T-helper 1 cell (primary cell): ENCODE measurements at places on chromosomes 16 and 17.

GRCh38 chr17:58004060-58004459 lies 3.0 kb downstream of the SRSF1 start:
- no peak for DNase-seq

GRCh38 chr17:41539979-41540701 lies 12.0 kb upstream of the KRT19 start:
- no peak for DNase-seq

DNA sequence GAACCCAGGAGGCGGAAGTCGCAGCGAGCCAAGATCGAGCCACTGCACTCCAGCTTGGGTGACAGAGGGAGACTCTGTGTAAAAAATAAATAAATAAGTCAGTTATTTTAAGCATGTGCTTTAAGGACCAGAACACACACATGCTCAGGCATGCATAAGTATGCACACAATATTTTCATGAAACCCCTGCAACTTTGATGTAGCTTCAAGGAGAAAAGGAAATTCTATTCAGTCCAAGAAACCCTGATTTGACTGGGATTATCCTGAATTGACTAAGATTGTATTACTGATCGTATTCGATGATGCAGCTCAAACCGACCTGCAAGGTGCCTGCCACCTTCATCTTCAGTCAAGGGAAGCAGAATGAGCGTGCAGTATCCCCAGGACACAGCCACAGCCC lies 841 bp downstream of the TEKT5 start:
- DNase-seq: no peak

DNA sequence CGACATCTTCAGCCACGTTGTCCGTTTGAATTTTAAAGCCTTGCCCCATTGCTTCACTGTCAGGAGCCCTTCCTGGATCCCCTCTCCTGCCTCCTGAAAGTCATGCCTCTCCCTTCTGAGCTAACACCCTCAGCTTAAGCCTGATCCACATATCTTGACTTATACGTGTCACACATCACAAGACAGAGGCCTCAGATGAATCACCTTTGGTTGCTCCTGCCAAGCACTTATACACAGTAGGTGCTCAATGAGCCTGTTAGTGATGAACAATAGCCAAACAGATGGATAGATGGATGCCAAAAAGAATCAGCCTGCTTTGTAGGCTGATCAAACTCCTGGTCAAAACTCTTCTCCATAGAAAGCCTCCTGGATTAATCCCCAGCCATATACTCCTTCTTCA lies 31.8 kb downstream of the PITPNM3 start:
- DNase-seq: no peak

DNA sequence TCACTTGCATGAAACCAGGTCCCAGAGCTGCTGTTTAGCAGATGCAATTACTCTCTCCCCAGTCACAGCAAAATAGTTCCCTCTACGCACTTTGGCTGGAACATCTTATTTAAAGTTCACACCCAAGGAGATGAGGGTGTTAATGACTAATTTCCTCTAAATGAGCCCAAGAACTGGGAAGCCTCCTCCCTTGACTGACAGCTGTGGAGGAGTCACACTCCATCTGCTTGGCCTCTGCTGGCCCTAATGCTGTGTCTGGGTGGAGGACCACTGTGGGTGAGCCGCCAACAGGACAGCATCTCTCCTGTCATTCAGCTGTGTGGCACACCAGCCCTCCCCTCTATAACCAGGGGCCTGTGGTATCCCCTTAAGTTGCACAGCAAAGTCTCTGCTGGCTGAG lies 115.4 kb downstream of the SHISA6 start:
- DNase-seq: no peak

DNA sequence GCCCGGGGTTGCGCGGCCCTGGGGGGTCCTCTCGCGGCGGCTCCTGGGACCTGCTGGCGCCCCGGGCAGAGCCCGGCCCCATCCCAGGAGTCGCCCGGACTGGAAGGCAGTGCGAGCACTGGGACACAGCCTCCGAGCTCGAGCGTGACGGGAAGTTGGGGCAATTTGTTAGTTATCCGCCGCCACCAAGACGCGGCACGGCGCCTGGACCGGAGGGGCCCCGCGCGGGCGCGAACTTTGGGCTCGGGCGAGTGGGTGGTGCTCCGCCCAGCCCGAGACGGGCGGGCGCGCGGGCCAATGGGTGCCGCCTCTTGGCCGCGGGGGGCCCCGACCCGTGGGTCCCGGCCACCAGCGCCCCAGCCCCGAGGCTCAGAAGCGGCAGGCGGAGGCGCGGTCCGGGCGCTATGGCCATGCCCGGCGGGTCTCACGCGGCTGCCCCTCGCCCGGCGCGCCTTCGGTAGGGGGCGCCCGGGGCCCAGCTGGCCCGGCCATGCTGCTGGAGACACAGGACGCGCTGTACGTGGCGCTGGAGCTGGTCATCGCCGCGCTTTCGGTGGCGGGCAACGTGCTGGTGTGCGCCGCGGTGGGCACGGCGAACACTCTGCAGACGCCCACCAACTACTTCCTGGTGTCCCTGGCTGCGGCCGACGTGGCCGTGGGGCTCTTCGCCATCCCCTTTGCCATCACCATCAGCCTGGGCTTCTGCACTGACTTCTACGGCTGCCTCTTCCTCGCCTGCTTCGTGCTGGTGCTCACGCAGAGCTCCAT lies at the start of gene ADORA2B:
ADORA2B (plus strand) TSS at position 372 of the 768 bp plus-strand sequence; CDS start at position 491, 119 bp downstream.
- no peak for DNase-seq

DNA sequence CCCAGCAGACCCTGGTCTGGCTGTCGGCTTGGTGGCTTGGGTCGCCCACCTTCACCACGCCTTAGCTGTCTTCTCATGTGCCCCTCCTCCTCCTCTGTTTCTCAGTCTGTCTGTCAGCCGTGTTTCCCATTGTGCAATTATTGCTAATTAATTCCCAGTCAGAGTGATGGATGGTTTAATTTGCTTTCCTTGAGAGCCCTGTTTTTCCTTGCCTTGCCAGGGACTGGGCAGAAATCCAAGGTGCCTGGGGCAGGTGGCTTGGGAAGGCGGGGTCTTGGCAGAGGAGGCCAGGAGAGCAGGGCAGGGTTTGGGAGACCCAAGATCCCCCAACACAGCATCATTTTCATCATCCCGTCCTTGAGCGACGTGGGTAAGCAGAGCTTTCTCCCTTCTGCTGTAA lies 21.3 kb downstream of the NECAB2 start:
- DNase-seq: no peak

DNA sequence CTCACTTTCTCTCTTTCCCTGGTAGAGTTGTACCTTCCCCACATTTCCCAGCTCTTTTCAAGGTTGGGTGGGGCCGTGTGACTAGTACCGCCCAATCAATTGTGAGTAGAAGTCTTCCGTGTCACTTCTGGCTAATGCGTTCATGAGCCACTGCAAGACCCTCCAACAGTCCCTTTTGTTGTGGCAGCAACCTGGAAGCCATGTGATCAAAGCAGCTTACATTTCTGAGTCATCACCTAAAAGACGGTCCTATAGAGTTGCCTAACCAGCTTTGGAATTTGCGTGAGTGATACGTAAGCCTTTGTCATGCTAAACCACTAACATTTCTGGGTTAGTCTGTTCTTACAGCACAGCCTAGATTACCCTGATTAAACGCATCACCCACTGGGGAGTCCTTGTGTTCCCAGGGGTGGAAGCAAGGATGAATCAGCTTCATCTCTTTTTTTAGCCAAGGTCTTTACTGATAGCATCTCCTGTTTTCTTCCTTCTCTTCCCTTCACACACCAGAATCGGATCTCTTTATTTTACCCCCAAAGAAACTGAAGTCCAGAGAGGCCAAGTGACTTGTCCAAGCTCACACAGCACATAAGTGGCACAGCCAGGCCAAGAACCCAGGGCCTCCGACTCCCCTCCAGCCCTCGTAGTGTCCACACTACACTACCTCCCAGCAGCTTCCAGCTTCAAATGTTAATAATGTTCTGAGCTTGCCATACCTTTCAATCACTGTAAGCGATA lies 366.3 kb upstream of the XYLT1 start:
- DNase-seq: no peak
